ENCODE measurements at places on chromosomes 2 and 18.
A peak's percentile ranks its signal among the peaks of the same experiment; 100 is the strongest.

DNA sequence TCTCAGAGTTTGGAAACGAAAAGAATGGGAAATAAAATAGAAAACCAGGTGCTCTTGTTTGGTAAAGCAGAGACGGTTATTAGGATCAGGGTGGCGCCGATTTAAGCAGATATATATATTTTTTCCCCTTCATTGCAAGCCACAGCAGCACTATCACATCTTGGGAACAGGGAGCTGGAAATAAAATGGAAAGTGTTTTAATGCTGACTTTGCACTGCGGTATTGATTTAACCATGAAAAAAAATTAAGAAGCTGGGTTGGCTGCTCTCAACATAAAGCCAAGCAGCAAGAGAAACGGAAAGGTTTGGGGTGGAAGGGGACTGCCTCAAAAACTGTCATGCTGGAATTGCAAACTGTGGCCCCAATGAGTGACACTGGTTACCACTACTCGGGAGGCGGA is 102.7 kb upstream of the ZBTB14 start:
- DNase-seq, result no peak

DNA sequence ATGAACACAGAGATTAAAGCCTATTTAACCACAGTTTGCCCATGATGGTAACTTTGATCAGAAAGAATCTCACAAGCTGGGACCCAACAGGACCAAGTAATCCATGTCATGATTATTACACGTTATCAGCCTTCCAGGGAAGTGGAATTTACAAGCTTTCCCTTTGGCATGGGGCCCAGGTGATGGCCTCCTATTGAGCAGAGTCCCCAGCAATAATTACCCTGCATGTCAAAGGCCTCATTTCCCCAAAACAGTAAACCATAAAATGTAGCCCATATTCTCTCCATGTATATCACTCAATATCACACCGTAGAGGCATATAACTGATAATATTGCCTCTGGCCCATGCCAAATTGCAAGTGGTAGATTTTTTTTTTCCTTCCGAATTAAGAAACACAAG is 38.9 kb downstream of the PRKRA start:
- DNase-seq, result no peak

- DNase-seq, result no peak
Observed at GRCh38 chr2:224870341-224870740, 154.2 kb upstream of the CCDC195 start.

DNA sequence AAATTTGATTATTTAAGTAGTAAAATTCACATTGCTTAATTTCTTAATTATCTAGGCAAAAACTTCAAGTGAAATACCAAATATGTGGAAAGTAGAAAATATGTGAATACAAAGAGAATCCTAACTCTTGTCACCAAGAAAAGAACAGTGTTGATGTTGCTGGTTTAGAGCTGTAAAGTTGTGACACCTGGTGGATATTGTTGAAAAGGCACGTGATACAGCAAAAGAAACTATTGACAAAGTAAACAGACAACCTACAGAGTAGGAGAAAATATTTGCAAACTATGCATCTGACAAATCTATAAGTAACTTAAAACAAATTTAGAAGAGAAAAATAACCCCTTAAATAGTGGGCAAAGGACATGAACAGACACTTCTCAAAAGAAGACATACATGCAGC is 25.6 kb upstream of the ZC3H15 start:
- no peak for DNase-seq

DNA sequence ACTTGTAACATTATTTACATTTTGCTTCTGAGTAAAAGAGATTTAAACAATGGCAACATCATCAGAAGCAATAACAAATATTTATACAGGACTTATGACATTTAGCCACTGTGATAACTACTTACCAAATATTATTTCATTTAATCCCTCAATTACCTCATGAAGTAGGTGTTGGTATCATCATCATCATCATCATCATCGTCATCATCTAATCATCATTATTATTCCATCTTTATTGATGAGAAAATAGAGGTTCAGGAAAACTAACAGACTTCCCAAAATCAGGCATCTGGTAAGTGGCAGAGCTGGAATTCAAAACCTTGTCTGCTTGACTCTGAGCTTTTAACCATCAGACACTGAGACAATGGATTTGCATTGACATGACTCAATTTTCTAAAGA is 204.4 kb downstream of the NCKAP5 start:
- no peak for DNase-seq

- DNase-seq, result no peak
Observed at GRCh38 chr2:19864381-19864780, 37.4 kb downstream of the TTC32 start.

- no peak for DNase-seq
Observed at GRCh38 chr2:15936277-15937104, 3.9 kb upstream of the MYCN start.

GRCh38 chr2:138390316-138390945 is 111.1 kb upstream of the SPOPL start:
- peak; percentile 42 for DNase-seq

GRCh38 chr2:4964001-4964540 is 728.1 kb upstream of the SOX11 start:
- no peak for DNase-seq

DNA sequence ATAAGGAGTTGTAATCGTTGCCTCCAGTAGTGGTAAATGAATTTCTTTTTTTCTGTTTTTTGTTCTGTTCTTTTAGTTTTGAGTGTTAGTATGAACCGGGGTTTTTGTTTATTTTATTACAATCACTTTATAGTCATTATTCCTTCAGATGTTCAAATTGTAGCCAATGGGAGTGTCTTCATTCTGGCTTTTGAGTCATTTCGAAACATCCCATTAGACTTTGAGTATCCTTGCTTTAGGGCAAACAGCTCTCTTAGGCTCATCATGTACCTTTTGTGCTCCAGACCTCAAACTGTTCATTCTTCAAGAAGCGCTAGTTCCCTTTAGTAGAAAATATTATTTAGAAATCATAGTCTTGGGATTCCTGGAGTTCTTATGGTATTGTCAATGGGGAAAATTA is 54.2 kb upstream of the PAX3 start:
- DNase-seq, result no peak

- DNase-seq, result no peak
Observed at GRCh38 chr2:9095690-9096089, 92.2 kb upstream of the MBOAT2 start.

- no peak for DNase-seq
Observed at GRCh38 chr2:152370783-152371182, 35.8 kb downstream of the FMNL2 start.

DNA sequence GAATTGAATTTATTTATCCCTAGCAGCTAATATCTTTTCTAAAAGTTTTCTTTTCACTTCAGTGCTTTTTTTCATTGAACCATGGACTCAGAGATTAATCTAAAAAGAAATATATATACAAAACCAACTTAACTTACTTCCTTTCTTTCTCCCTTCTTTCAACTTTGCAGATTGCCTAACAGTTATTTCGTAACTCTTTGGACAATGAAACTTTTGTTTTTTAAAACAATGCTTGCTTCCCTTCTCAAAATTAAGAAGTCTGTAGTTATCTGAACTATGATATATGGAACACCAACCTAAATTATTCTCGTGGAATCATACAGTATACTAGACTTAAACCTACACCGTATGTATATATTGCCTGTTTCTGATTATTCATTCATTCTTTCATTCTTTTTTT is 62.9 kb downstream of the MIB1 start:
- DNase-seq, result no peak

GRCh38 chr18:25121442-25121841 is 230.5 kb downstream of the ZNF521 start:
- DNase-seq, result no peak

GRCh38 chr2:174027956-174028355 is 62.8 kb upstream of the SP3 start:
- no peak for DNase-seq

Data from right kidney (tissue), 9 donors.